ENCODE measurements at places on chromosomes 1 and 21.

- DNase-seq, result peak; percentile 38
These were observed 2.2 kb upstream of the HFM1 start for GRCh38 chr1:91406773-91407389.

DNA sequence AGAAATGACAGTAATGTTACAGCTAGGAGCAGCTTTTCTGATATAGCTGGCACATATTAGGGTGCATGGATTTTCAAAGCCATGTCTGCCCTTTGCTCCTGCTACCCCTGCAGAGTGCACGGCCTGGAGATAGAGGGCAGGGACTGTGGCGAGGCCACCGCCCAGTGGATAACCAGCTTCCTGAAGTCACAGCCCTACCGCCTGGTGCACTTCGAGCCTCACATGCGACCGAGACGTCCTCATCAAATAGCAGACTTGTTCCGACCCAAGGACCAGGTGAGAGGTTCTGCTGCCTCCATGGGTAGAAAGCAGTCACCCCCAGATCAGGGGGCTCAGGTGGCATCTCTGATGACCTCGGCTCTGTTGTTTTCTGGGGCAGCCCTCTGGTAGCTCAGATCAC, 9.8 kb downstream of the MTARC1 start:
- DNase-seq, result no peak

DNA sequence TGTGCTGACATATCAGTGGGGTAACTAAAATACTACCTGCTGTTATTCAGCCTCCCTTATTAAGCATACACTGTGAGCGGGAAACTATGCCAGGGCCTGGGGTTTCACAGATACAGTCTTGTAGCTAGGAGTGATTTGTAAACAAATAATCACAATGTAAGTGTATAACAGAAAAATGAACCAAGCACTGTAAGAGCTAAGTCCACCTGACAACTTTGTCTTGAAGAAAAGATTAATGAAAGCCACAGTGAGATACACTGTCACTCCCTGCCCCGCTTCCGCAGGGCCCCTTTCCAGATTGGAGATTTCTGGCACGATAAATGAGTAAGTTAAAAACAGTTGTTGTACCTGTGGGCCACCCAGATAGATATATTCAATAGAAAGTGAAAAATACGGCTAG, 4.8 kb downstream of the RCAN3 start:
- no peak for DNase-seq

DNA sequence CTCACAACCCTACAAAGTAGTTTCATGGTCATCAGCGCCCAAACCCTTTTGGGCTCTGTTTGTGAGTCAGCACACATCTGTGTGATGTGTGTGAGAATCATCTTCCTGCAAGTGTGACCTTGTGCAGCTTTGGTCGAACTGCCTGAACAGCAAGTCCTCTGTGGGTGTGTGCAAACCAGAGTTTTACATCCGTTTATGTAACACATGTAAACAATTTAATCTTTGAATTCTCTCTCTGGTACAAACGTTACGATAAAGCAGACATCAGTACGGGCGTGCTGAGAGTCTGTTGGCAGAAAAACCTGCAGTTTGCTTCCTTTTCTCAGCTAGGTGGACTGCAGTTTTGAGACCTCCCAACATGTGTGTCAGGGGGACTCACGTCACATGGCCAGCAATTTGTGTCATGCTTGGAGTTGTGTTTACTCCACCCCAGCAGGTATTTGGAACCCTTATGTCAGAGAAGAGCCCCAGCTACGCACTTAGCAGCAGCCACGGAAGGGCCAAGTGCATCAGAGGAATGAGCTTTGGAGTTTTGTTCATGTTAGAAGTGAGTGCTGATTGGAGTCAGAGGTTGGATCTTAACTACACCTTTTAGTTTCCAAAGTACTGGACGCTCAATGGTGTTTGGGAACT, 230.8 kb downstream of the PAPPA2 start:
- no peak for DNase-seq

DNA sequence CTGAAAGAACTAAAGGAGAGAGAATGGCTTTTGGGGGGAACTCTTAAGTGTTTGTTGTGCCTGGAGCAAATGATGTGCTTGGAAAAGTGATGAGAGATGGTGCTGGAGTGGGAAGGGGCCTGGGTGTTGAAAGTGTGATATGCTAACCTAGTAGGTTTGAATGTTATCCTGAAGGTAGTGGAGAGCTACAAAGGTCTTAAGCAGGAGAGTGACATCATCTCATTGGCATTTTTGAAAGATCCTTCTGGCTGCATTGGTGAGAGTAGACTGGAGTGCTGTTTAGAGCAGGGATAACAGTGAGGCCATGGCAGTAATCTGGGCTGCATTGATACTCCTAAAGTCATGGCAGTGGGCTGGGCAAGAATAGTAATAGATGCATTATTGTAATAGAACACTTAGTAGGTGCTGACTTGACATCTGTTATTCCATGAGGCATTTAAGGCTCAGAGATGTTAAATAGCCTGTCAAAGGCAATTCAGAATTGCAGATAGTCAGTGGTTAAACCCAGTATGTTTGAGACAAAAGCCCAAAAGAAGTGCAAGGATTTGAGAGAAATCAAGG, 44.5 kb downstream of the MDM4 start:
- peak; percentile 34 for DNase-seq

DNA sequence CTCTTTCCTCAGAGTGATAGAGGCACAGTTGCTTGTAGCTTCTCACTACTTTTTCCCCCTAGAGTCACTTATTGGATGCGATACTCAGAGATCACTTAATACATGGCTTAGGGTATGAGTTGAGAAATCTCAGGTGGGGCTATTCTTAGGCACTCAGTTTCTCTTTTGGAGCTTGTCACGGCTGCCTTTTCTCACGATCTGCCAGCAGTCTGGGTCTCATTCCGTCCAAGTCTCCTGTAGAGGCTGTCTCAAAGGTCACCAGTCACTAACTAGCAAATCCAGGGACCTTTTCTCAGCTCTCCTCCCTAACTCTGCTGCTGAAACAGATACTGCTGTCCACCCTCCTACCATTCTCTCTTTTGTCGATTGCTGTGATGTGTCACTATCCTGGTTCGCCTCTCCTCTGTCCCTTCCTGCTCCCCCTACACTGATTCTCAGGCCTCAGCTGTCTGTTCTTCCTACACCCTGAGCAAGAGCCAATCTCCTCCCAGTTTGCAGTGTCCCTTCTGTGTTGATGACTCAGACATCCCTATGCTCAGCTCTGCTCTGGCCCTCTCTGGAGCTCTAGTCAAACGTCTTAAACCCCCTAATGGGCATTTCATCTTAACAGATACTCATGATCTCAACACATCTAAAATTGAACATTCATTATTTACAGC, 12.4 kb downstream of the ATP1A2 start:
- DNase-seq, result no peak

Measured in A673 (cell line).